Activated CD4-positive, alpha-beta T cell treated with anti-CD3 and anti-CD28 coated beads, Interleukin-2, Interleukin-6, amounts not matched to agents 100 ng/mL and 50 ng/mL, durations not matched to agents 16 hours and 8 hours (primary cell): ENCODE measurements at places on chromosomes 6 and 20.

DNA sequence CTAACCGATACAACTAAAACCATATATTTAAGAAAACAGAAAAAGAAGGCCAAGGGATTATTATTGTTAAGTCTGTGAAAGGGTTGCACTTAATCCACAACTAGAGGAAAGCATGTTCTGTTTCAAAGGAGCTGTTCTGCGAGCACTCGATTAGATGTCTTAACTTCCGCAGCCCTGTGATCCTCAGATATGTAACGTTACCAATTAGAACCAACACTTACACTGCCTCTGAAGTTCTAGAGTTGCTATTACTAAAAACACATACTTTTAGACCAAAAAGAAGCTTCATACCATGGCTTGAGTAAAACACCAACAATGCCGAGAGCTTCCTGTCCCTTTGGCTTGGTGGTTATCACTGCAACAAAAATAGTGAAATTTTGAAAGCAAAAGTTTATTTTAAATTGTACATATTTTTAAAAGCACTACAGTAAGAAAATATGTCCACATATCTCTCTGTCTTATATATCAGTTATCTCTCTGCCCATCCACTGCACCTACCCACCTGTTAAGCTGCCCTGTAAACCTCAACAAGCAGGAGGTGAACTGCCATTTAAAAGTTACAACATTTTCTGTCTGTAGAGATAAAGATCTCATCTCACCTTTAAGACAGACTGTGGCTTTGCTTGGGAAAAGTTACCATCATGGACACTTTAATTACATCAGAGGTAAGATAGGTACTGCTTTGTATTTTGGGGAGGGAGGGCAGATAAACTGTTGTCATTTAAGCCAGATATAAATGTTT is 7.1 kb upstream of the DUSP22 start:
- no peak for DNase-seq

DNA sequence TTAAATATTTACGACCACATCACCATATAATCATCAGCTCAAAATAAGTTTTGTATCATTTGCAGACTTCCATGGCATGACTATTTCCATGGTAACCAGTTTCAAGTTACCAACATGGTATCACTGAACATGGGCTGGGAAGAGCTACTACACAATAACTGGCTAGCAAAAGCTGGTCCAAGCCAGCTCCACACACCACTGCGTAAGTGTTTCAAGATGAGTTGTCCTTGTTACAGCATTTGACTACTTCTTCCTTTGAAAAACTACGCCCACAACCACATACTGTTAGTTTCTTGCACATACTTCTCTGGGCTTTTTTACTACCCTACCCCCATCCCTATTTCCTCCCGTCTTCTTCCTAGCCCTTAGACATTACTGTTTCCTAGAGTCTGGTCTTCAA is 8.5 kb downstream of the CD164 start:
- DNase-seq = peak; percentile 90

DNA sequence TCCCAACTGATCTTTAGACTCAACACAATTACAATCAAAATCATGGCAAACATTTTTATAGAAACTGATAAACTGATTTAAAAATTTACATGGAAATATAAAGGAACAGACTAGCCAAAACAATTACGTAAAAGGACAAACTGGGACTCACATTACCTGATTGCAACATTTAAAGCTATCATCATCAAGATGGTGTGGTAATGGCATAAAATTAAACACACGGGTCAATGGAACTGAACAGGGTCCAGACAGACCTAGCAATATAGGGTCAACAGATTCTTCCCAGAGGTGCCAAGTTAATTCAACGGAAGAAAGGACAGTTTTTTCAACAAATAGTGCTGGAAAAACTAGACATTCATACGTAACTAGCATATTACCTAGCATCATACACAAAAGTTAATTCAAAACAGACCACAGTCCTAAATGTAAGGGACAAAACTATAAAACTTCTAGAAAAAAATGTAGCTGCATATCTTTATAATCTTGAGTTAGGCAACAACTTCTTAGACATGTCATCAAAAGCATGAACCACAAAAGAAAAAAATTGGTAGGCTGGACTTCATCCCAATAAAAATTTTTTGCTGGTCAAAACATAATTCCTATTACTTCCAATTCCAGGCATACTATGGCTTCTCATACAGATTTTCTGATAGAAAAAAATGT is 147.4 kb upstream of the BEND6 start:
- no peak for DNase-seq

DNA sequence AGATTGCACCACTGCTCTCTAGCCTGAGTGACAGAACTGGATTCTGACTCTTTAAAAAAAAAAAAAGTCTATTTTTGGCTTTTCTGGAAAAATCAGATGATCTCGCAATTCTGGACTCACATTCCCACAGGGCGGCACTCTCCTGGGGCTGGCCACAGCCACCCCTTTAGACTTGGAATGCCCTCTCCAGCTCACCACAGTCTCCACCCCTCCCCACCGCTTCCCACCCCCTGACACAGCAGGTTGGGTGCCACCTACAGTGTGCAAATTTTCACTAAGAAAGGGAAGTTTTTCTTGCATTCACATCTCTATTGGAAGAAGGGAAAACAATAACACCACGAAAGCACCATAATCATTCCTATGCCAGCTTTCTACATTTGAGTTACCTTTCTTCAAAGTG is 15.4 kb downstream of the PDRG1 start:
- no peak for DNase-seq

DNA sequence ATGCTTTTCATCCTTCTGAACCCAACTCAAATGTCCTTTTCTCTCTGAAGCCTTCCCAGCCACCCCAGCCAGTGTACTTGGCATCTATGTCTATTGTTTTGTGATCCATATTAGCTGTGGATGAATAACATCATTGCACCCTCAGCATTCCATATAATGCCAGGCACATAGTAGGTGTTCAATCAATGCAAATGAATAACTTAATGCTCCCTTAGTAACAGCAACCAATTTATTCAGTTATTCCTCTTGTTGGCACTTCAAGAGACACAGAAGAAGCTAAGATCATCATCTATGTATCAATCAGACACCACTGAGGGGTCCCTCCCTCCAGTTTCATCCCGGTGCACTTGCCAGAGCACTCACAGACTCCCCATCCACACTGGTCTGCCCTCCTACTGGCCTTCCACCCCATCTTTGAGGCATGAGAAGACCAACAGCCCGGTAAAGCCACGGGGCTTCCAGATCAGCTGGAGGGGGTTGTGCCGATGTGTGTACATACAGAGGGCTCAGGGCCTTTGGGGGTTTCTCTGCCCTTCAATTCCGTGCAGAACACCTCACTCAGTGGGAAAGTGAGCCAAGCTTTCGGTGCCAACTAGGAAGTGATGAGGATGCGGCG is 2.4 kb upstream of the TAF8 start:
- no peak for DNase-seq

GRCh38 chr20:39210341-39211036 is 248.3 kb downstream of the DHX35 start:
- DNase-seq = no peak

- DNase-seq = no peak
Observed at GRCh38 chr6:111481836-111482187, 1.2 kb downstream of the REV3L start.

GRCh38 chr20:8213831-8214587 is 81.9 kb downstream of the PLCB1 start:
- DNase-seq = peak; percentile 51

GRCh38 chr20:9590189-9590588 is 75.8 kb downstream of the LAMP5 start:
- DNase-seq = no peak

DNA sequence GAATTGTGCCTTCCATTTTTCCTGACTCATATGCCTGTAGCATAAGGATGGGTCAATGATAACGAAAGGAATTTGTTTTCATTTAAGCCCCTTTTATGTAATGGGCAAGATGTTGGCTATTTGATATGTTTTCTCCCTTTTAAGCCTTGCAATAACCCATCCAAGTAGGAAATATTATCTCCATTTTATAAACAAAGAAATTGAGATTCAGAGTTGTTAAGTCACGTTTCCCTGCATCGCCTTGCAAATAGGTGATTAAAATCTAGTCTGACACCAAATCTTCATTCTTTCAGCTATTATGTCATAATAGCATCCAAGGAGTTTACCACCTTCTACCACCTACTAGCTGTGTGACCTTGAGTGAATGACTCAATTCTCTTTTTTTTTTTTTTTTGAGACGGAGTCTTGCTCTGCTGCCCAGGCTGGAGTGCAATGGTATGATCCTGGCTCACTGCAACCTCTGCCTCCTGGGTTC is 7.0 kb downstream of the HNF4A start:
- DNase-seq = no peak
